ENCODE measurements at places on chromosomes 1 and 21. TPM values are rescaled to one million over a fixed set of nuclear protein-coding genes. Genes with fewer than 3 reads are reported as not detected.

DNA sequence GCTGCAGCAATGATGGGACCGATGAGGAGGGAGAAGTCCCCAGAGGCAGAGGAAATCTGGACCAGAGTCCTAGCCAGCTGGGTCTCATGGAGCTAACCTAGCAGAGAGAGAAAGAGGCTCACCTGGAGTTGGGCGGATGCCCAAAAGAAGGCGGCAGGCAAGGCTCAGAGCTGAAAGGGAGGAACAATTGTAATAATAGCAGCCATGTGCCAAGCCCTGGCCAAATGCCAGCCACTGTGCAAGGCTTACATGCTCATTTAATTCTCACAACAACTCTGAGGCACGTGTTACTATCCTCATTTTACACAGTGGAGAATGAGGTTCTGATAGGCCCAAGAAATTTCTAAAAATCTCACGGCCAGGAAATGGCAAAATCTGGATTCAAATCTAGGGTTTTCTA lies 50.0 kb upstream of the ZNF648 start:
- DNase-seq: no peak

GRCh38 chr1:24972221-24972914 lies 42.3 kb upstream of the RUNX3 start:
- DNase-seq: no peak

DNA sequence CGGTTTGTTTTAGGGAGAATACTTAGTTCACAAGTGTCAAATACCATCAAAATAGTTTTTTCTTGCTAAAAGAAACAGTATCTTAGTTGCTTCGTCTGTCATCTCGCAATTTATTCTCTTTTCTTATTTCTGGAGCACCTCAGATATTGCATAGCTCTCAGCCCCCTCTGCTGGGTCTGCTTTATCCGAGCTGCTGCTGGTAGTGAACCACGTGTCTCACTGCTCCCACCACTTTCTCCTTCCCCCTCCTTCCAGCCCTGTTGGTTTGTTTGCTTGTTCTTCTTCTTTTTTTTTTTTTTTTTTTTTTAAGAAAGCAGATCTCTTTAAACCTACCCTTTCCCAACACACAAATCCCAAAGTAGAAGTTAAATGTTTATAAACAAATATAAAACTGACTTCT lies 170.8 kb downstream of the EDEM3 start:
- DNase-seq: no peak

S1PR1 gene
- 112 TPM for total RNA-seq

DNA sequence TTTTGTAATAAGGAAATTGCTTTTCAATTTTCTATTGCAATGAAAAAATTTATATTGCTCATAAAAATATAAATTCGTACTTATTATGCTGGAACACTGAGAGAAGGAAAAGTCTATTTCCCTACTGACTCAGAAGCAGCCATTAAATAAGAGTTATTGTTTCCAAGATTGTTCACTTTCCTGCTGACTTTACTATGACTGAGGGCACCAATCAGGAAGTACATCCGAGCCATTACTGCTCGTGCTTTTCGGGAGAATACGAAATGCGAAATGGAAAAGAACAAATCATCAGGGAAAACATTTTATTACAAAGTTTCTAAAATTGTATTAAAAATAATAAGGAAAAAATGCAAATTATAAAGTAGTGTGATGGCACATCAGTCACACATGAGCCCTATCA lies 204.8 kb downstream of the AKT3 start:
- no peak for DNase-seq

- no peak for DNase-seq
Observed at GRCh38 chr1:111116496-111116895, 23.4 kb downstream of the DRAM2 start.

- no peak for DNase-seq
Observed at GRCh38 chr1:113732802-113733201, 26.5 kb downstream of the PHTF1 start.

DNA sequence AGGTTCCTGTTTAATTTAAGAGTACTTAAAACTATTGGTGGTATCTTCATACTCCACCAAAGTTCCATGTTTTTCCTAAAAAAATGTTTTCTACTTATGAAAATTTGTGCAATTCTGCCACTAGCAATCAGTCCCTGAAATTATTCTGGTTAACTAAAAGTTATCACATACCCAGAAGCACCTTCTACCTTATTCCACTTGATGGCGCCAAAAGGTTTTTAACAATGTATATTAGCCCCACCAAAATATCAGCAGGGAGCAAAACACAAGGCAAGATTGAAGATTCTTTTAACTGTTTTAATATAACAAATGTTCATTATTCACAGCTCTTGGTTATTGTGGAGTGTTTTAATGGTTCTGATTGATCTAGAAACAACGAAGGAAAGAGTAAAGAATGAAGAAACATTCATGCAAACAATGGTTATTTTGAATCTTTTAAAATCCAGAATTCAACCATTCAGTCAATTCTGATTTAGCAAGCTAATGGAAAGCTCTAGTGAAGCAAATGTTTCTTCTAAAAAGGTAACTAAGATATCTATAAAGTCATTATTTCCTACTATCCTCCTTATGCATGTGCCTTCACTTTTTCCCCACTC lies 67.2 kb downstream of the TTLL7 start:
- no peak for DNase-seq

DNA sequence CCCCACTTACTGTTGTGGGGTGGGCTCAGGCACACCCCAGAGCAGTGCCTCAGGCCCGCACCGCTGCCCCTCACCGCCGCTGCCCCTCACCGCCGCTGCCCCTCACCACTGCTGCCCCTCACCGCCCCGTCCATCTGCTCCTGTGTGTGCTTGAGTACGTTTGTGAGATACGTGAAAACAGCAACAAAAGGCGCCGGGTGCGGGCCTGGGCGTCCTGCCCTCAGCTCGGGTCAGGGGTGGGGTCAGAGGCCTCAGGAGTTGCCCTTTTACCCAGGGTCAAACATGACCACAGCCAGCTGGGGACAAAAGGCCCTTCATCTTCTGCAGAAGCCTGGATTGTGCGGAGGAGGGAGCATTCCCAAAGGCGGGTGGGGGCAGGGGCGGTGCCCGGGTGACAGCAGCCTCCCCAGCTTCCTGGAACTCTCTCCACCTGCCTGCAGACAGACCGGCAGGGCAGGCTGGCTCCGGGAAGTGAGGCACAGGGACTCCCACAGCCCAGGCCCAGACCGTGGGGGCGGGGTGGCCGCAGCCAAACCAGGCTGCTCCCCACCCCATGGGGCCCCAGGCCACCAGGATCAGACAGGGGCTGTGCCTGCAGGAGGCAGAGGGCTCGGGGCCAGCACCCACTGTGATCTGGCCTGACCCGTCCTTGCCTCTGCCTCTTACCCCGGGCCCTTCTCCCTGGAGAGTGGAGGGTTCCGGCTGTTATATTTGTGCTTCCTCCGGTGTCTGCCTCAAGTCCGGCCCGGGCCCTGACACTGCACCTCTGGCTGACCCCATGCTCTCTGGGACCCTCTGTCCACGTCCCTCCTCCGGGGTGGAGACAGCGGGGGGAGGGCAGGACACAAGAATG lies 2.3 kb upstream of the VWA1 start:
- DNase-seq: no peak

DNA sequence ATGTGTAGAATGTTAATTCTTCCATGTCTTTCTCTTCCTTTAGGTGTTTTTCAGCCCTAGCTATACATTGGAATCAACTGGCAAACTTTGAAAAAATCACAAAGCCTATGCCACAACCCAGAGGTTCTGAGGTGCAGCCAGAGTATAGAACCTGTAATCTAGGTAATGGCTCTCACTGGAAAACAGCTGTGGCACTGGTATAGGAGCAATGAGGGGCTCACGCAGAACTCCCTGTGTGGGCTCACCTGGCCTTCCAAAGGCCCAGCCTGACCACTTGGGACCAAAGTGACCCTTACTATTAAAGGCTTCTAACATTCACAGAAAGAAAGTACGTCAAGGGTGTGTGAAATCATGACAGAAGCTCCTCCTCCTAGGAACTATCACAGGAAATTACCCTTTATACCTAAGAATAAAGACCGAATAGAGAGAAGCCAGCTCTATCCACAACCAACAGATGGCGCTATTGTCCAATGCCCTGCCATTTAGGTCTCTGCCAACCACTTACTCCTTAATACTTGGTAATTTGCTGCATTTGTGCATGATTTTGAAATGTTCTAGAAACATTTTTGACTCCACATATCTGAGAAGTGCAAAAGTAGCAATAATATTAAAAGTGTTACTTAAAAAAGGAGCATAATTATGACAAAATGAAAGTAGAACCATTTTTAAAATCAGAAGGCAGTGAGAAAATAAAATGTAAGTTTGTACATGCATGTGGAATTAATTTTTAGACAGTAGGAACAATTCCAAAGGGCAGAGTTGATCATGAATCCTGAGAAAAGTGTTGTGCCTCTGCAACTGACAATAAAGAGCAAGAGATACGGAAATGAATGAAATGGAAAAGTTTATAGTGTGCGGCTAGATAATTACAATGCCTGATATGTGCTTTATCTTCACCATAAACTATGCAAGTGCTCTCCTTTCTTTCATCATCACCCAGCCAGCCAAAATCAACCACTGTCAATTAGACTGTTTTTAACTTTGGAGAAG lies 93.1 kb upstream of the HAO2 start:
- DNase-seq: peak; percentile 11

SIM2 gene
- 0.18 TPM for total RNA-seq

NTMT2 gene
- not detected for total RNA-seq

OR10Z1 gene
- not detected for total RNA-seq

GRCh38 chr1:67732750-67733151 lies 47.8 kb downstream of the GADD45A start:
- no peak for DNase-seq

GRCh38 chr1:205772607-205773032 lies 2.7 kb downstream of the RAB29 start:
- DNase-seq: no peak

- DNase-seq: peak; percentile 82
Observed at GRCh38 chr1:203026031-203026665, at the start of gene PPFIA4. TSS of gene PPFIA4 (plus strand) at chr1:203026491. CDS start at chr1:203039009, 12,518 bp downstream.

SPATA45 gene
- total RNA-seq: not detected

DNA sequence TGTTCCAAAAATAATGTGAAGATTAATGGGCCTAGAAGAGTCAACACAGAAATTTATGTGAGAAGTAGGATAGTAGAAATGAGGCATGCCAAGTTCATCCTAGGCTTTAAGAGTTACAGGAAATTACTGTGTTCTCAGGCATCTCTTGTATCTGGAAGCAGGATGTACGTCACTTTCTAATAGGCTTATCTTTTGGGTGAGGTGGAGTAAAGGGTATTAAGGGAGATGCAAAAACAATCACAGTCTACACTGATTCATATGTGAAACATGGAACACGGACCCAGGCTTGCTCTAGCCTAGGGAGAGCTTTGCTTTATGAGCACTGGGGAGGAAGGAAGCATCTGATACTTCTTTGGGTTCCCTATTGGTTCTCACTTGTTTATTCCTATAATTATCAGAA lies 84.5 kb upstream of the RGS4 start:
- no peak for DNase-seq

- DNase-seq: no peak
Observed at GRCh38 chr1:210697185-210697584, 368.5 kb downstream of the HHAT start.

DNA sequence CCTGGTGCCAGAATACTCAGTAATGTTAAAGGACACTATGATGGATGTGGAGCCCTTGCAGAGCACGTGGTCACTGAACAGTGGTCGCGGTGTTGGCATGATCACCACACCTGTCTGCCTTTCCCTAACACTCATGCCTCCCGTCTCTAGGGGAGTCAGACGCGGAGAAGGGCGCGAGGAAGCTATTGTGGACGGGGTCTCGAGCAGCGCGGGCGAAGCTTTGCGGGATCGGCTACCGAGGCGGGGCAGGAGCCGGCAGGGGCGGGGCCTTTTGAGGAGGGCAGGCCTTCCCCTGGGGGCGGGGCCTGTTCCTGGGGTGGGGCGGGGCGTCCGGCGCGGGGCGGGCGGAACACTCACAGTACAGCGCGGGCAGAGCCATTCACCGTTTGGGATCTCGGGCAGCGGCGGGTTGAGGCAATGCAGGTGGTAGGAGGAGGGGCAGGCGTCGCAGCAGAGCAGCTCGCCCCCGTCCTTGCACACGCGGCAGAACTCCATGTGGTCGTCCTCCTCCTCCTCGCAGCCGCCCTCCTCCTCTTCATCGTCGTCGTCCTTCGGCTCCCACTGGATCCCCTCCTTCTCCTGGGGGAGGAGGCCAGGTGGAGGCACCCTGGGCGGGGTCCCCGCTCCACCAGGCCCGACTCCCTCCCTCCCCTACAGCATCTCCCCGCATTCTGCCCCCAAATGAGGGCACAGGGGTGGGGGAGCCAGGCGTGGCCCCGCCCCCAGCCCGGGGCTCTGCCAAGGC lies 31.5 kb downstream of the CHD5 start:
- peak; percentile 57 for DNase-seq

RNF186 gene
- total RNA-seq: not detected

AMPD1 gene
- not detected for total RNA-seq

PLA2G2C gene
- total RNA-seq: not detected

GRCh38 chr1:29156543-29157268 lies 25.0 kb downstream of the SRSF4 start:
- DNase-seq: no peak

ASCL5 gene
- total RNA-seq: not detected

DNA sequence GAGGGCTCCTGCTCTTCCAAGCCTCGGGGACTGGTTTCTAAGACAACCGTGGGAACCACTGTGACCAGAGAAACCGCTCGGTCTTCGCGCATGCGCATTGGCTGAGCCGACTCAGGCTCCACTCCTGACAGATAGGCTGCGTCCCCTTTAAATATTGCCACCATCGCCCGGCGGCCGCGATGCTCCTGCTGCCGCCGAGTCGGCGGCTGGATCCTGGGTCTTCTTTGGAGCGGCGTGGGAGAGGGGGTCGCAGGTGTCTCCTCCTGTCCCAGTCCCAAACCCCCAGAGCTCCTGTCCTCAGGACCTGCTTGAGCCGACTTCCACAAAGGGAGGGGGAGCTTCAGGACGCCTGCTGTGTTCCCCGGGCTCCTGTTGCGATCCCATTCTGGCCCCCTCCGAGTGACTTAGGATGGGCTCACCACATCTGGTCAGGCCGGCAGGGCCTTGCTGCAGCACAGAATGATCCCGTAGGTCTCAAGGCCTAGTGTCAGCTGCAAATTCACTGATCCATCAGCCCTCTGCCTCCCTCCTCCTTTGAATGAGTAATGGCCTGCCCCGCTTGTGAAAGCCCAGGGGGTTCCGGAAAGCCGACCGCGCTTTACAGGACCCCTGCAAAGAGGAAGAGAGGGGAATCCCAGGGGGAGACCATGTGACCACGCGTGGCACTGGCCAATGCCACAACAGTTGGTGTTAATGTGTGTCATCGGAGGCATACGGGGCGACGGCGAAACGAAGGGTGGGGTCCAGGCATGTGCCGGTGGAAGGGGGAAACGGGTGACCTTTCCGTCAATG lies 683.2 kb upstream of the TPTE start:
- no peak for DNase-seq

ACTA1 gene
- not detected for total RNA-seq

C1orf105 gene
- not detected for total RNA-seq

- DNase-seq: no peak
Observed at GRCh38 chr1:103527331-103527730, 1.8 kb downstream of the RNPC3 start.

GRCh38 chr1:179831852-179832699 lies 45.5 kb downstream of the TOR1AIP2 start:
- DNase-seq: no peak

TIE1 gene
- total RNA-seq: 0.27 TPM

TTC39A gene
- total RNA-seq: 0.29 TPM

Data from activated T-cell treated with anti-CD3 and anti-CD28 coated beads, Interleukin-2, amount 50 U/mL, for 4 hours (primary cell).